Fibroblast of upper back skin (primary cell): ENCODE measurements at places on chromosomes 2 and 18.

DNA sequence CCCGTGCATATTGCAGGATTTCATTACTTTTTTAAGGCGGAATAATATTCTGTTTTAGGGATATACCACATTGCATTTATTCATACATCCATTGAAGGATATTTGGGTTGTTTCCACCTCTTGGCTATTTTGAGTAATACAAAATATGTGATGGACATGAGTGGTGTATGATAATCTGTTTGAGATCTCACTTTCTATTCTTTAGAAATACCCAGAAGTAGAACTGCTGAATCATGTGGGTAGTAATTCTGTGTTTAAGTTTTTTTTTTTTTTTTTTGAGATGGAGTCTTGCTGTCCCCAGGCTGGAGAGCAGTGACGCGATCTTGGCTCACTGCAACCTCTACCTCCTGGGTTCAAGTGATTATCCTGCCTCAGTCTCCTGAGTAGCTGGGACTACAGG, 201.4 kb downstream of the NYAP2 start:
- DNase-seq = no peak

DNA sequence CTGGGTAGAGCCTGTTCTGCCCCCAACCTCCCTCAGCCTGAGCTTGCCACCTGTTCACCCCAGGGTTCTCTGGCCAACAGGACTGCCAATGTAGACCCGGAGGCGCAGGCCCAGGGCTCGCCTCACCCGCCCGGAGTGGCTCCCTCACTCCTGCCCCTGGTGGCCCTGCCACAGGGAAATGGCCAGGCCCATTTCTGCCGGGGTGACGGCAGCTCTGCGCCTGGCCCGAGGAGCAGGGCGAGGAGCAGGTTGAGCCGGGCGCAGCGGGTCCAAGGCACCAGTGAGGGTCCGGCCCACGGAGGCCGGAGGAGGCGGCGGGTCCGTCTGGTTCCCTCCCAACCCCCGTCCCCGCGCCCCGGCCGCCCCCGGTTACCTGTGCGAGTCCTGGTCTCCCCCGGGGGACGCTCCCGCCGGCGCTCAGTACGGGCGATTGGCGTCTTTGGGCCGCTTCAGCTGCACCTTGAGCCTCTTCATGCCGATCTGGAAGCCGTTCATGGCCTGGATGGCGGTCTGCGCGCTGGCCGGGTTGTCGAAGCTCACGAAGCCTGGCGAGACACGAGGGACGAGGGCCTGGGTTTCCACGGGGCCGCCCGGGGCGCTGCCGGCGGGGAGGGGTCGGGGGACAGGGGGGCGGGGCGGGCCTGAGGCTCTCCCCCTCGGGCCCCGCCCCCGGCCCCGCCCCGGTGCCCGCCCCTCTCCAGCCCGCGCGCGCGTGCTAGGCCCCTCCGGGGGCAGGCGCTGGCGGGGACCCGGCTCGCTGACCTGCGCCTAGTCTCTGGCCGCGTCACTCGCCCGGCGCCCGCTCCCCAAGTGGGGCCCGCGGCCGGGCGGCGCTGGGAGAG, 312.0 kb downstream of the CELF4 start:
- DNase-seq = no peak

DNA sequence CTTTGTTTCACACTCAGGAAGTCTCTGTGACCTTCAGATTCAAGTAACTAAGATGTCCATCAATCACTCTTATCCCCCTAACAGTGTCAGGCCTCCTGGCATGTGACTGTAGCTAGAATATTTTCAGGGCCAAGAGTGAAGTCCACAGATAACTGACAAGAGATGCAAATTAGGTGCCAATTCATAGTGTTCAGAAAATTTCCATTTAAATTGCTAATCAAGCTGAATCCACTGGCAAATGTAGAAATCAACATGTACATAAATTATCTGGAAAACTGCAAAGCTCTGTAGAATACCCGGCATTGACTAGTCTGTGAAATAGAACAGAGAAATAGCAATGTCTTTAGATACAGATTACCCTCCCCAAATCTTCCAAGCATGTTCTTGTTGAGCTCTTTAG, 38.6 kb upstream of the ARL4C start:
- no peak for DNase-seq

DNA sequence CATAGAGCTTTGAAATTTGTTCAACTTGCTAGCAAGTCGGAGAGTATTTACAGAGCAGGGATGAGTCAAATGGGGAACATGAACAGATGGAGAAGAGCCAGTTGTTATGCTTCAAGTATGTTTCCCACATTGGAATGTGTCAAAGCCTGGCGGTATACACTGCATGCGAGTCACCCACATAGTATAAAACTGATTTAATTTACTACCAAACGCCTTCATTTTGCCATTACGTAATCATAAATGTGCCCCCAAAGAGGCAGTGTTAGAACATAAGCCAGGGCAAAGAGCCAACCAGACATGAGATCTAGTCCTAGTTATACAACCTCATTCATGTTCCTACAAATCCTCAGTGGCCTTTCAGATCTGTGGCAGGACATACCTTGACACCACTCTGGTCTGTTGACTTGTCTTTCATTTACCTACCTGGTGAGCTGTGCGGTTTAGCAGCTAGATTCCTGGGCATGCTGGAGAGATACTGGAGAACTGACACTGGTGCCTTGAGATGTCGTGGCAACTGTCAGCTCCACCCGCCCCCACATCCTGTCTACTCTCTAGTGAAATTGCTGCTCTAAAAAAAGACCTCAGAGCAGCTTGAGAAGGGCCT, 21.7 kb upstream of the NRP2 start:
- DNase-seq = peak; percentile 98

GRCh38 chr2:20382965-20383810, 32.5 kb upstream of the PUM2 start:
- peak; percentile 42 for DNase-seq

- no peak for DNase-seq
Measured at GRCh38 chr2:97750017-97750416, 36.6 kb downstream of the ZAP70 start.

DNA sequence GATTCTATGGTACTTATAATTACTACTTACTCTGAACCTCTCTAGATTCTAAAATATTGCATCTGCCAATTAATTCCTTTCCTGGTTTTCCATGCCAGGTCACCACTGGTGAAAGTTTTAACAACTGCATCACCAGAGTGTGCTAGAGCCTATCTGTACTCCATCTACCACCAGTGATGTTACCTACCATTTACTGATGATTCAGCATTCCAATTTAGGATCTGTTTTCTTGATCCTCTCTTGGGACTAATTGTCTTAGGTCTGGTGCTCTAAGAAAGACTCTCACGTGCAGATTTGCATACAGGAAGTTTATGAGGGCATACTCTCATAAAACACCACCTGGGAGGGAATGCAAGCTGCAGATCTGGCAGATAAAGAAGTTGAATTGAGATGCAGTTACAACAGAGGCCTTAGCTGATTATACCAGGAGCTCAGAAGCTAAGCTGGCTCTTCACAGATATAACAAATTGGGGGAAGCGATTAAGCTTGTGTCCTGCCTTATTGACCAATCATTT, 347.6 kb upstream of the VRK2 start:
- no peak for DNase-seq
